ENCODE measurements at places on chromosomes 7 and 10.

DNA sequence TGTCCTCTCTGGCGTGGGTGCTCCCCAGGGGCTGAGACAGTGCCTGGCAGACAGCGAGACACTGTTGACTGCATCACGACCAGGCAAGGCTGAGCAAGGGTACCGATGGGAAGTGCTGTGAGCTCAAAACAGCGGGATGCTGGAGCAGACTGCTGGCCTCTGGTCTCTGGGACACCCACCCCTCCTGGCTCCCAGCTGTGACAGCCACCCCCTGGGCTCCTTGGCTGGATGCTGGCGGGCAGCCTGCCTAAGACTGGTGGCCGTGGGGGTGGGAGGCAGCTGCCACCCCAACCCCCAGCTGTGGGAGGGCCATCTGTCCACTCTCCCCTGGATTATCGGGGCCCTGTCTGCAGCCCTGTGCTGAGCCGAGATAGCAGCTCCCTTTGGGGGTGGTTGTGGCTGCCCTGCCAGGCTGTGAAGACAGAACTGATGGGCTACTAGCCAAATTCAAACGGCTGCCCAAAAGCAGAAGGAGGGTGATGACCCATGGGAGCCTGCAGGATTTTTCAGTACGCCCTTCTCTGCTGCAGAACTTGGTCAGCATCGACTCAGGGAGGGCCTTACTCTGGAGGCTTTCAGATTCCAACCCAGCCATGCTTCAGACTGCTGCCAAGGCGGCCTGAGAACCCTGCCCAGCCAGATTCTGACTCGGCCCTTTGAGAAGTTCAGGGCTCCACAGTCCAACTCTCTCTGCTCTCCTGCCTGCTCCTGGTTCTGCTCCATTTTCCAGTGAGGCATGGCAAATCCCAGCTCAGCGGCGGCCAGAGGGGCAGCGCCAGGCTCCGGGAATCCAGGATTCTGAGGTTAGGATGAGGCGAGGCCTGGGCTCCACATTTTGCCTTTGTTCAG is 125.3 kb downstream of the NEURL1 start:
- DNase-seq = peak; percentile 20

DNA sequence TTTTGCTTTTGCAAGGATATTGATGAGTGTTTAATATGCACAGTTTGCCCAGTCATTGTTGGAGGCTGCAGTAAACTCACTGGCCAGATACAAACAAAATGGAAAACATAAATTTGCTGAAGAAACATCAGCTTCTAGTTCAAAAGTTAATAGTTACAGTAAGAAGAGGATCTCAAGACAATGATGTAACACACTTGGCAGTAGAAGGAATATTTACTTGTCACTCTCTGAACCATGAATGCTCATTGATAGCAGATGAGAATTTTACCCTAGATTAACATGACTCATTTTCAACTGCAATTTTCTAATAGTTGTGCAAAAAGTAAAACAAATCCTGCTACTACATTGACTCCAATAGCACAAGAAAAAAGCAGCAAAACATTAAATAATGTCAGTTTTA is 47.7 kb downstream of the VWC2 start:
- DNase-seq = no peak

GRCh38 chr7:41817386-41817785 is 114.5 kb upstream of the INHBA start:
- DNase-seq = no peak

DNA sequence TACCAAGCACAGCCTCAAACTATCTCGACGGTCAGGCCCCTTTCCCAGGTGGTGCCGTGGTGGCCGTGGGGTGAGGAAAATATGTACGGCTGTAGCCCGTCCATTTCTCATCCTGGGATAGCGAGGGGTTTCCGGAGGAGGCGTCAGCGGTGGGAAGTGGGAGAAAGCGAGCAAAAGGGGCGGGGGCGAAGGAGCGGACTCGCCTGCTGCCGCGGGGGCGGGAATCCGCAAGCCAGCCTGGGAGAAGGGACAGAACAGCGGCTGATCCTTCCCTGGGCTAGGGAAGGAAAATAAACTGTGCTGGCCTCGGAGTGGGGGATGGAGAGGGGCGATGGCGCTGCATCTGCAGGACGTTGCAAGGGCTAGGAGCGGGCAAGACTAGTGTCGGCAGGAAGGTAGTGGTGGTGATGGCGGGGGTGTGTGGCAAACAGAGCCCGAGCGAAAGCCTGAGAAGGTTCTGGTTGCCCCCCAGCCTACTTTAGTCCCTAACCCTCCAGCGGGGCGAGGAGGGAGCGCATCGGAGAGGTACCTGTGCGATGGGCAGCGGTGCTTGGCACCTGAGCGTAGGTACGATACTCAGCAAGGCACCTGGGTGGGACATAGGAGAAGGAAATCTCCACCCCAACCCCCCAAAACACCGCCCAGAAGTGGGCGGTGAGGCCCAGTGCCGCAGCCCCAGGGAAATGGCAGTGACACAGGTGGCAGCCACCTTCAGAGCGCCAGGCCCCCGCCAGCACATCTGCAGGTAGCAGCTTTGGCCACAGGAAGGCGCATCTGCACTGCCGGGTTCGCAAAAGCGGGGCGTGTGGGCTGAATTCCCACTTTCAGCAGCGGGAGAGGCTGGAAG is 49.9 kb upstream of the STEAP1B start:
- DNase-seq = no peak

GRCh38 chr7:158646766-158647474 is 57.7 kb downstream of the NCAPG2 start:
- DNase-seq = no peak

GRCh38 chr7:71885487-71885886 is 526.7 kb downstream of the CALN1 start:
- no peak for DNase-seq

- no peak for DNase-seq
These were observed 166.2 kb upstream of the ASAH2 start for GRCh38 chr10:50417486-50417885.

DNA sequence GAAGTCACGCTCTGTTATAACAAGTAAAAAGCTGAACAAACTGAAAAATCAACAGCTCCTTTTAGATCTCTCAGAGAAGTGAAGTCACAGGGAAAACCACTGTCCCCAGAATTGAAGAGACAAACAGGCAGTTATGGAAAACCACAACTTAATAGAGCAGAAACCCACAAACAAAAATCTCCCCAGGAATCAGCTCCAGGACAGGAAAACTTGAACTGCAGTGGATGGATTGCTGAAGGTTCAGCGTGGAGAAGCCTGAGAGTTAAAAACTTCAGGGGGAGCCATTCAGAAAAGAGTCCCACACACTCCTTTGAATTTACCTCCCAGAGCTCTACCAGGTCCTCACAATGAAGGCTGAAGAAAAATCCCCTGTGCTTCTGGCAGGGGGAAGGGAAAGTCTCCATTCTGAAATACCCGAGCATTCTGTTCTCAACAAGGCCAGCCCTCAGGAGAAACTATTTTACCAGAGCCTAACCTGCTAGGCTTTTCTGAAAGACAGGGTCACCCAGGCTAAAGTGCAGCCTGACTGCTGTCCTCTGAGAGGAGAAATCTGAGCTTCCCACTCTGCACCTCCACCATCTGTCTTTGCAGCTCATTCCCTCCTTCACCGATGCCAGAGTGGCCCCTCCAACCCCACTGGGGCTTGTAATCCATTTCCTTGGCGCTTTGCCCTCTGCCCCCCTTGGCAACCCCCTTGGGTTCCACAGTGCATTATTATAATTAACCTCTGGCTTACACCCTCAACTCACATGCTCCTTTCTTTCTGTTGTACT is 65.0 kb upstream of the CCNY start:
- no peak for DNase-seq

DNA sequence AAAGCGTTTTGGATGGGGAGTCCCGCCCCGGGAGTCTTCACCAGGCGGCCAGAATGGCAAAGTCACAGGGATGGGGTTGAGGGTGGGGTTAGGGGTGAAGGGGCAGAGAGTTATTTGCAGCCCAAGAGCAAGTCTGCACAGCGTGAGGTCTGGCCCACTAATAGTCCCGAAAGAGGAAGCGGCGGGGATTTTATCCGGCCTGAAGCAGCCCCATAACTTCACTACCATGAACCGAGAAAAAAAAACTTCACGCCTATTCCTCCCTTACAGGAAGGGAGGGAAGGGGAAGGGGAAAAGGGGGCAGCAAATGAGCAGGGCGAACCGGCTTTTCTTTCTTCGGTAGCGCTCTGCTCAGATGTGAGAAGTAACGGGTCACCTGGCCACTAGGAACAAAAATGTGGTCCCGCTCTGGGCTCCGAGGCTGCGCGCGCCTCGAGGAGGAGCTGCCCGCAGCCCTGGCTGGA is 712 bp downstream of the ITPRIP start:
- DNase-seq = no peak

- DNase-seq = no peak
These were observed 70.0 kb upstream of the PHYHIPL start for GRCh38 chr10:59106441-59106840.

DNA sequence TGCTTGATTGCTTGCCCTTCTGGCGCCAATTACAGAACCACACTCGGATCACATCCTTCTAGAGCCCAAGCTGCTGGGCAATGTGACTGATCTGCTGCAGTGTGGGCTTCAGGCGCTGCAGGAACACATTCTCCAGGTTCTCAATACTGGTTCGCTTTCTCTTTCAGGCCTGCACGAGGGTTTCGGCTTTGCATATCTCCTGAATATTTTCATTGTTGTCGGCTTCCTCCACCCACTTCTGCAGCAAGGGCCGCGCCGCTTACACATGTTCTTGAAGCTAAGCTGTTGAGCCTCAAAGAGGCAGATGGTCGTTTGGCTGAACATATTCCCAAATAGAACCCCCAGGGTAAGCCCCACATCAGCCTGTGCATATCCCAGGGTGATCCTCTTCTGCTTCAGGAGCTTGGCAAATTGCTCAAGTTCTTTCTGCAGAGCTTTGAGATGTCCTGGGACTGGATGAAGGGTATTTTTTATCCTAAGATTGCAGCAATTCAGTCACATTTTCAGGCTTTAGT is 64.6 kb downstream of the HERC4 start:
- no peak for DNase-seq

DNA sequence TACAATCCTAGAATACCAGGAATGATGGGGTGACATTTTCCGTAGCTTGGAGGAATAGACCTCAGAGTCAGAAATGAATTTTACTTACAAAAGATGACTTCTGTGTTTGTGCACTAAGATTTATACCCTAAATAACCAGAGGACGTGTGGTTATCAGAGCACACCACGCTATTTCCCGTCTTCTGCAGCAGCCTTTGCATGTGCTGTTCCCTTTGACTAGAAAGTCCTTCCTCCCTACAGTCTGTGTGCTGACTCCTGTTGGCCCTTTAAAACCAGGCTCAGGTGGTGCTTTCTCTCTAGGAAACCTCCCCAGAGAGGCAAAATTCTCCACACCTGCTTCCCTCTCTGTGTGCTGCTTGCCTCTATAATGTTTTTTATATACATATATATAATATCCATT is 73.3 kb upstream of the SMNDC1 start:
- no peak for DNase-seq

DNA sequence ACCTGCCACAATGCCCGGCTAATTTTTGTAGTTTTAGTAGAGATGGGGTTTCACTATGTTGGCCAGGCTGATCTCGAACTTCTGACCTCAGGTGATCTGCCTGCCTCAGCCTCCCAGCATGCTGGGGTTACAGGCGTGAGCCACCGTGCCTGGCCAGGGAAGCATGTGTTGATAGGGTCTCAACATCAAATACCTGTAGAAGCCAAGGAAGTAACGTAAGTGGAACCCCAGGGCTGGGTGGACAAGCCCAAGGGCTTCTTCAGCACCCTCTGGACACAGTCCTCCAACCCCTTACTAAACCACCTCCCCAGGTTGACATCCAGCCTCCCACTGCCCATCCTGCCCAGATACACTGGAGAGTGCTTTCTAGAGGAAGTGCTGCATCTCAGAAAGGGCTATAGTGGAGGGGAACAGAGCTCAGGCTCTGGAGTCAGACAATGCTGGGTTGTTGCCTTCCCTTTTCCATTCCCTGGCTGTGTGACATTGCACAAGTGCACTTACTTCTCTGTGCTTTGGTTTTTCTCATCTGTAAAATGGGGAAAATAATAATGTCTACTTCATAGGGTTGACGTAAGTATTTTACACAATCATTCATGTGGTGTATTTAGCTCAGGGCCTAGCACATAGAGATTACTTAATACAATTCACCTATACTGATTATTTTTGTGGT is 73.9 kb upstream of the KAT6B start:
- no peak for DNase-seq

DNA sequence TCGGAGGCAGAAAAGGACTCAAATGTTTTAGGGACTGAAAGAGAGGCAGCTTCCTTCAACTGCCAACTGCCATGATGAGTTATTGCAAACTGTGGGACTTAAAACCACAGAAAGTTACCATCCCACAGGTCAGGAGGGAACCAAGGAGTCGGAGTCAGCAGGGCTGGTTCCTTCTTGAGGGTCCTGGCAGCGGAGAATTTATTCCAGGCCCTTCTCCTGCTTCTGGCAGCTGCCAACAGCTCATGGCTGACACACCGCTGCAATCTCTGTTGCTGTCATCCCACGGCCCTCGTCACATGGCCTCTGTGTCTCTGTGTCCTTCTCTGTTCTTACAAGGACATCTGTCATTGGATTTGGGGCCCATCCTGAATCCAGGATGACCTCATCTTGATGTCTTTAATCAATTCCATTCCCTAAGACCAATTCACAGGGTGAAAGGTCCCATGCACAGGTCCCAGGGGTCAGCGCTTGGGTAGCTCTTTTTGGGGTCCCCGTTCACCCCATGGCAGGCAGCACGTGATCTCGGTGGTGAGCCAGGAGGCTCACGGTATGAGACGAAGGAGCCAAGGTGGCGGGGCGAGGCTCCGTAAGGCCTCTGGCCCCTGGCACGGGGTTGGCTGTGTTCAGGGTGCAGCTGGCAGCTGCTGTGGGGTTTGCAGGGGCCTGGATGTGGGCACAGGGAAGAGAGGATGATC is 27.4 kb upstream of the PSMG3 start:
- DNase-seq = no peak

DNA sequence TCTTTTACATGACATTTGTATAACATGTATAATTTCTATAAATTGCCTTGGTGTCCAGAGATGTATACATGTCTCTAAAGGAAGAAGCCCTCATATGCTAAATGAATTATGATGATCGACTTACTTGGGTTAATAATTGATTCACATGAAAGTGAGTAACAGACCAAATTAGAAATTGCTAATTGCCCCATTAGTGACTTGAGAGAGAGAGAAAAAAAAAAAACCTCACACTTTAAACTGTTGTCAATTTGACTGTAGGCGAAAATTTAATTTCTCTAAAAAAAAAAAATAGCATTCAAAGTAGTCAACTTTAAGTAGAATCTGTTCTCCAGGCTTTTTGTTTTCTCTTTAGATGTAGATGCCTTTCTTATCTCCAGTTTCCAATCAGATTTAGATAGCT is 383.3 kb downstream of the SH2D4B start:
- no peak for DNase-seq
